ENCODE measurements at places on chromosomes 1 and 21.
A peak's percentile ranks its signal among the peaks of the same experiment; 100 is the strongest.

DNA sequence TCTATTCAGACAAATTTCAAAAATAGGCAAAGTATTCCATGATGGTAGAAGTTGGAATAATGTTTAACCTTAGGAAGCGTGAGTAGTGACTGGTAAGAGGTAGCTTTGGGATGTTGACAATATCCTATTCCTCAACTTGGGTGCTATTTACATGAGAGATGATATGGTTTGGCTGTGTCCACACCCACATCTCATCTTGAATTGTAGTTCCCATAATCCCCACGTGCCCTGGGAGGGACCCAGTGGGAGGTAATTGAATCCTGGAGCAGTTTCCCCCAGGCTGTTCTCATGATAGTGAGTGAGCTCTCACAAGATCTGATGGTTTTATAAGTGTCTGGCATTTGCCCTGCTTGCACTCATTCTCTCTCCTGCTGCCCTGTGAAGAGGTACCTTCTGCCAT lies 67.3 kb downstream of the PLPPR4 start:
- no peak for DNase-seq
- H3K27me3 ChIP-seq = no peaks in the 10 kb centered on the region
- H3K4me1 ChIP-seq = no peaks in the 10 kb centered on the region
- H3K36me3 ChIP-seq = no peaks in the 10 kb centered on the region
- H3K27ac ChIP-seq = no peak overlapping the region

GRCh38 chr1:219185486-219186117 lies 11.9 kb downstream of the LYPLAL1 start:
- no peak for DNase-seq
- H3K36me3 ChIP-seq = no peaks in the 10 kb centered on the region
- no peak overlapping the region for H3K27ac ChIP-seq
- no peaks in the 10 kb centered on the region for H3K27me3 ChIP-seq
- no peak overlapping the region for H3K4me3 ChIP-seq
- H3K4me1 ChIP-seq = peaks cover 4% of the 10 kb centered on the region

DNA sequence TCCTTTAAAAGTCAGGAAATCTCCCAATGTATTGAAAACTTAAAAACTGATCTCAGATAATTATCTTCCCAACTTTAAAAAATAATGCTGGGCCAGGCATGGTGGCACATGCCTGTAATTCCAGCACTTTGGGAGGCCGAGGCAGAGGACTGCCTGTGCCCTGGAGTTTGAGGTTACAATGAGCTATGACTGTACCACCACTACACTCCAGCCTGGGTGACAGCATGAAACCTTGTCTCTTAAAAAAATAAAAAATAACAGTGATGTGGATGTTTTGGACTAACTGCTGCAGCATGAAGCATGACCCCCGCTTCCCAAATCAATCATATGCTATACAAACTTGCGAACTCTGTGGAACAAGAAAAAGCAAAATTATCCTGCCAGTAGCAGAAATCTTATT lies 186.3 kb downstream of the RERE start:
- no peak for DNase-seq
- no peaks in the 10 kb centered on the region for H3K36me3 ChIP-seq
- no peak overlapping the region for H3K27ac ChIP-seq
- H3K4me1 ChIP-seq = peaks cover 6% of the 10 kb centered on the region

DNA sequence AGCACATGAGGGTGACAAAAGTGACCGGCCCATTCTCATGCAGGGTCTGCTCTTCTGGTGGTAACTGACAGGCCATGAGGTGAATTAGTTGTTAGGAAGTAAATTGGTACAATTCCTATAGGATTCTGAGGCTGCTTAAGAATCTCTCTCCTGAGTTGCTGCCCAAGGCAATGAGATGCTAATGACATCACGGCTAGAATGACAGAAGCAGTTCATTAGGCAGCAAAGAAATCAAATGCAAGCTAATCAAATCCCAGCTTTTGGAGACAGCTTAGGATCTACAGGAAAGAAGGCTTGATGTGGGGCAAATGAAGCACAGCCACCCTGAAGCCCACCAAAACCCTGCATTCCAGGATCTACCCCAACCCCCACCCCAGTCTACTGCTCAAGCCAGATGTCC lies 265.2 kb downstream of the ASTN1 start:
- no peaks in the 10 kb centered on the region for H3K27me3 ChIP-seq
- H3K27ac ChIP-seq = no peak overlapping the region
- no peak overlapping the region for H3K4me3 ChIP-seq
- H3K36me3 ChIP-seq = no peaks in the 10 kb centered on the region
- DNase-seq = no peak
- H3K4me1 ChIP-seq = no peaks in the 10 kb centered on the region

GRCh38 chr1:153141377-153141776 lies 9.3 kb downstream of the SPRR2G start:
- no peak overlapping the region for H3K4me3 ChIP-seq
- no peak for DNase-seq
- no peak overlapping the region for H3K27ac ChIP-seq
- no peaks in the 10 kb centered on the region for H3K27me3 ChIP-seq
- H3K4me1 ChIP-seq = no peaks in the 10 kb centered on the region
- no peaks in the 10 kb centered on the region for H3K36me3 ChIP-seq

GRCh38 chr1:181099152-181100014 lies 10.9 kb downstream of the IER5 start:
- no peak overlapping the region for H3K4me3 ChIP-seq
- no peaks in the 10 kb centered on the region for H3K27me3 ChIP-seq
- no peaks in the 10 kb centered on the region for H3K36me3 ChIP-seq
- no peak overlapping the region for H3K27ac ChIP-seq

DNA sequence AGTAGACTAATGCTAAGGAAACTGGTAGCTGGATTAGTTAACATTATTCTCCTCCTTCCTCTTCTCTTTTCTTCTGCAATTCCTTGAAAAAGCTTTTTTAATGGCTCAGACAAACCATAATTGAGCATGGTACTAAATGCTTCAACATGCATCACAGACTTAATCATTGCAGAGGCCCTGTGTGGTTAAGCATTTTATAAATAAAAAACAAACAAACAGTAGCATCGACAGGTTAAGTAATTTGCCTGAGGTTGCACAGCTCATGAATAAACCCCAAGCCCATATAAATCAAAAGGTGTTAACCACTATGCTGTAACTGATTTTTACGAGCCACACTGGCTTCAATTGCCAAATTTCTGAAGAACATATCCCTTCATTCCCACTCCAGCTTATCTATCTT lies 462.1 kb downstream of the LMO4 start:
- H3K4me1 ChIP-seq = no peaks in the 10 kb centered on the region
- no peaks in the 10 kb centered on the region for H3K36me3 ChIP-seq
- no peak overlapping the region for H3K27ac ChIP-seq
- H3K27me3 ChIP-seq = no peaks in the 10 kb centered on the region

- H3K4me3 ChIP-seq = no peak overlapping the region
- no peaks in the 10 kb centered on the region for H3K4me1 ChIP-seq
- DNase-seq = no peak
- H3K36me3 ChIP-seq = no peaks in the 10 kb centered on the region
- no peaks in the 10 kb centered on the region for H3K27me3 ChIP-seq
Measured at GRCh38 chr1:151858030-151858746, 4.7 kb upstream of the THEM5 start.

DNA sequence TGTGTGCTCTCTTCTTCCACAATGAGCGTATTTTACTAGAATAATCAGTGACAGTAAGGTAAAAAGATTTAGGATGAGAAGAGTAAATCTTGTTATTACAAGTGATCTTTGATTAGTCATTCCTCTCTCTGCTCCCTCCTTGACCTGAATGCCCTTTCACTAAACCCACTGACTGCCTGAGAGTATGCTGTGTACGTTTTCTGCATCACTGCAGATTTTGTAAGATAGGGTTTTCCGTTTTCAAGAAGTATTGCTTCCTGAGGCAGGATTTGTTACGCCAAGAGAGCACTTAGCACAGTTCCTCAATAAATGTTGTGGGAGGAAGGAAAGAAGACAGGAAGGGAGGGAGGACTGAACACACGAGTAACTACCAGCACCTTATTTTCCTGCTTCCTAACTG lies 7.7 kb upstream of the LAMB3 start:
- H3K4me3 ChIP-seq = no peak overlapping the region
- no peaks in the 10 kb centered on the region for H3K4me1 ChIP-seq
- no peaks in the 10 kb centered on the region for H3K27me3 ChIP-seq
- H3K27ac ChIP-seq = no peak overlapping the region

GRCh38 chr1:241810769-241811405 lies 37.1 kb upstream of the EXO1 start:
- no peaks in the 10 kb centered on the region for H3K4me1 ChIP-seq
- H3K4me3 ChIP-seq = no peak overlapping the region
- H3K36me3 ChIP-seq = no peaks in the 10 kb centered on the region
- H3K27me3 ChIP-seq = no peaks in the 10 kb centered on the region
- H3K27ac ChIP-seq = no peak overlapping the region

GRCh38 chr1:223887747-223888418 lies 42.1 kb upstream of the TP53BP2 start:
- no peak overlapping the region for H3K27ac ChIP-seq
- no peak for DNase-seq
- no peaks in the 10 kb centered on the region for H3K36me3 ChIP-seq
- H3K27me3 ChIP-seq = no peaks in the 10 kb centered on the region
- H3K4me3 ChIP-seq = no peak overlapping the region
- H3K4me1 ChIP-seq = no peaks in the 10 kb centered on the region

- H3K36me3 ChIP-seq = no peaks in the 10 kb centered on the region
- H3K4me3 ChIP-seq = no peak overlapping the region
- H3K4me1 ChIP-seq = no peaks in the 10 kb centered on the region
- DNase-seq = no peak
- no peak overlapping the region for H3K27ac ChIP-seq
Measured at GRCh38 chr1:112006416-112007025, 17.1 kb upstream of the KCND3 start.

- H3K27ac ChIP-seq = no peak overlapping the region
- DNase-seq = no peak
- H3K27me3 ChIP-seq = no peaks in the 10 kb centered on the region
- no peak overlapping the region for H3K4me3 ChIP-seq
- H3K4me1 ChIP-seq = peaks cover 4% of the 10 kb centered on the region
- no peaks in the 10 kb centered on the region for H3K36me3 ChIP-seq
Measured at GRCh38 chr21:15071009-15071408, 6.2 kb upstream of the NRIP1 start.

DNA sequence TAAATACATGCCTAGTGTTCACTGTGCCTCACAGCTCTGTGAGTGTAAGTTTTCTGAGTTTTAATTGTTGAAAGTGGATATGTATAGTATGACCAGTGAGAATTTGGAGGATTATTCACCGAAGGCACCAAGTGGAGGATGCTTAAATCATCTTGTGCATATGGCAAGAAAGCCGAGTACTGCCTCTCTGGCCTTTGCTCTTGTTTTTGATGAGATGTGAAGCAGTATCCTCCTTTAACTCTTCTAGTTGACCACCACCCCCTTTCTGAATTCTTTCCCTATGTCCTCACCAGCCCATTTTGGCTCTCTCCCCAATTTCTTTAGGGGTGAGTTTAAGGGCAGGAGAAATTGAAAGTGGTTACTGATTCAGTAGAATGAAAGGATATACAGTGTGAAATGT lies 130.4 kb downstream of the SYT2 start:
- no peaks in the 10 kb centered on the region for H3K27me3 ChIP-seq
- H3K4me3 ChIP-seq = no peak overlapping the region
- peaks cover 3% of the 10 kb centered on the region for H3K36me3 ChIP-seq
- H3K27ac ChIP-seq = no peak overlapping the region

DNA sequence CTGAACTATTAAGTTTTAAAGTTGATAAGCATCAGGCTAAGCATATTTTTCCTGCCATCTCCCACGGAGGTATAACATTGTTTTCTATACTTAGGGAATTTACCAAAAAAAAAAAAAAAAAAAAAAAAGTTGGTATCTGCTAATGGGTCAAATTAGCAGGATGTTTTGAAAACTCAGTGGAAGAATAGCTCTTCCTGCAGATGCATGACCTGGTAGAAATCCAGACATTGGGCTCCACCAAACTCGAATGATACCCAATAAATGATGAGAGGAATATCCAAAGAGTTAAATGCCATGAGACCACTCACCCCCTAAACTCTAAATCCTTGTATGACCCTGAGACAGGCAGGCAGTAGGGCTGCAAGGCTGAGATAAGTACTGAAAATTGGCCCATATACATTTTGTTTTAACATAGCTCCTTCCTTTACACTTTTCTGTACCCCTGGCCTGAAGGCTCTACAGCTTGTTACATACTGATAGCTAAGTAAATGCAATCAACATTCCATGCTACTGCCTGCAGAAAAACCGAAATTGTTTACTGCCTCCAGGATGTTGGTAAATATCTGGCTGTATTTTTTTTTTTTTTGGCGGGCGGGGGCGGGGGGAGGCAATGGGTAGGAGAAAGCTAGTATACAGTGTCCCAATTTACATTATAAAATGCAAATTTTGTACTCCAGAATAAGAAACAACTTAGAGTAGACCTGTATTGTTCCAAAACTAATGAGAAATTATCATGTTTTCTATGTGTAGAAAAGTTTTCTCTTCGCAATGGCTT lies 57.6 kb downstream of the NFIA start:
- H3K4me3 ChIP-seq = no peak overlapping the region
- no peaks in the 10 kb centered on the region for H3K36me3 ChIP-seq
- H3K4me1 ChIP-seq = no peaks in the 10 kb centered on the region
- peak overlapping the region; percentile 29 for H3K27ac ChIP-seq
- H3K27me3 ChIP-seq = no peaks in the 10 kb centered on the region

GRCh38 chr1:11611638-11612327 lies 42.4 kb downstream of the FBXO2 start:
- H3K4me3 ChIP-seq = no peak overlapping the region
- DNase-seq = no peak
- H3K36me3 ChIP-seq = no peaks in the 10 kb centered on the region
- H3K4me1 ChIP-seq = no peaks in the 10 kb centered on the region

DNA sequence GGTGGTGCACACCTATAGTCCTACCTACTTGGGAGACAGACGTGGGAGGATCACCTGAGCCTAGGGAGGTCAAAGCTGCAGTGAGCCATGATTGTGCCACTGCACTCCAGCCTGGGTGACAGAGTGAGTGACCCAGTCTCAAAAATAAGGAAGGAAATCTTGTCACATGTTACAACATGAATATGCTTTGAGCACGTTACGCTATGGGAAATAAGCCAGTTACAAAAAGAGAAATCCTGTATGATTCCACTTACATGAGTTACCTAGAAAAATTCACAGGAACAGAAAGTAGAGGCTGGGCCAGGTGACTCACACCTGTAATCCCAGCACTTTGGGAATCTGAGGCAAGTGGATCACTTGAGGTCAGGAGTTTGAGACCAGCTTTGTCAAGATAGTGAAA lies 6.7 kb upstream of the PADI6 start:
- H3K36me3 ChIP-seq = no peaks in the 10 kb centered on the region
- no peak overlapping the region for H3K27ac ChIP-seq
- H3K4me1 ChIP-seq = no peaks in the 10 kb centered on the region
- H3K27me3 ChIP-seq = no peaks in the 10 kb centered on the region

DNA sequence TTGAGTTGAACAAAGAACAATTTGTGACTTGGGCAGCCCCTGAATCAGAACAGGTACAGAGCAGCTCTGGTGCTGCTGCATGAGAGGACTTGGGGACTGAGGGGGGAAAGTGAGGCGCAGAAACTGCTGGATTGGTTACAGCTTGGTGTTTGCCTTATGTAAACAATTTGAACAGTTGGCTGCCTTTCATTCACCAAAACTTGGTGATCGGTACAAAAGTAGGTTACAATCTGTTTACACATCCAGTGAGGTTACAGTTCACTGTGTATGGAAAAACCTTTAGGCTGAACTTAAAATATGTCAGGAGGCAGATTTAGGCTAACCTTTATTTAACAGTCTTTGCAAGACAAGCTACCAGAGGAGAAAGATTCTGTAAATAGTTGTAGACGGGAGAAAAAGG lies 28.6 kb upstream of the MTR start:
- no peaks in the 10 kb centered on the region for H3K36me3 ChIP-seq
- no peaks in the 10 kb centered on the region for H3K27me3 ChIP-seq
- DNase-seq = no peak
- no peaks in the 10 kb centered on the region for H3K4me1 ChIP-seq
- H3K4me3 ChIP-seq = no peak overlapping the region
- no peak overlapping the region for H3K27ac ChIP-seq
